Sigmoid colon (tissue), 7 donors: ENCODE measurements at places on chromosomes 12 and 14.
A peak's percentile ranks its signal among the peaks of the same experiment; 100 is the strongest.

- no peak for DNase-seq
These were observed 26.2 kb downstream of the MNAT1 start for GRCh38 chr14:60760644-60761364.

DNA sequence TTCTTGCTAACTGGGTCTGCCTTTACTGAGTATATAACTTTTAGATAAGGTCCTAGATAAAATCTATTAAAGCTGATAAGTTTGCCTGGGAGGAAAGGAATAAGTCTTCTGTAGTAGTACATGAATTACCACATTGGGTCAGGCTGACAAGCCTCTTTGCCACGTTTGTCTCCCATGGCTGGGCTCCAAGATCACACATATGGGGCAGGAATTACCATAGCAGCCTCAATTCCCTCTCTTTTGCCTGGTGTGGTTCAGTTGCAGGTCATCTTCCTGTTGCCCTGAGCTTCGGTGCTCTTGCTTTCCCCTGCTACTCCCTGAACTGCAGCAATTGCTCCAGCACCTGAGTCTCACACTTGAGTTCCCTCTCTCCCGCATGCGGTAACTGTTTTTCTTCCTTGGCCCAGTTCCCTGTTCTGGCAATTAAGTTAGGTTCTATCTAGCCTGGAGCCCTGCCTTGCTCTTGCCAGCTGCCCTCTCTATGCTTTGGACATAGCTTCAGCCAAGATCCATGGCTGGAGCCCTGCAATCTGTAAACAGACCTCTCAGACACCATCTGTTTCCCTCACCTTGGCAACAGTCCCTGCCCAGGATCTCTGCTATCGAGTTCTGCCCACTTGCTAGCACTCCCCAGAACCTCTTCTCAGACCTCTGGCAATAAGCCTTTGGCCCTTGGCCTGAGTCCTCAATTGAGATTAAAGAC lies 5.8 kb upstream of the GLT8D2 start:
- peak; percentile 92 for DNase-seq

DNA sequence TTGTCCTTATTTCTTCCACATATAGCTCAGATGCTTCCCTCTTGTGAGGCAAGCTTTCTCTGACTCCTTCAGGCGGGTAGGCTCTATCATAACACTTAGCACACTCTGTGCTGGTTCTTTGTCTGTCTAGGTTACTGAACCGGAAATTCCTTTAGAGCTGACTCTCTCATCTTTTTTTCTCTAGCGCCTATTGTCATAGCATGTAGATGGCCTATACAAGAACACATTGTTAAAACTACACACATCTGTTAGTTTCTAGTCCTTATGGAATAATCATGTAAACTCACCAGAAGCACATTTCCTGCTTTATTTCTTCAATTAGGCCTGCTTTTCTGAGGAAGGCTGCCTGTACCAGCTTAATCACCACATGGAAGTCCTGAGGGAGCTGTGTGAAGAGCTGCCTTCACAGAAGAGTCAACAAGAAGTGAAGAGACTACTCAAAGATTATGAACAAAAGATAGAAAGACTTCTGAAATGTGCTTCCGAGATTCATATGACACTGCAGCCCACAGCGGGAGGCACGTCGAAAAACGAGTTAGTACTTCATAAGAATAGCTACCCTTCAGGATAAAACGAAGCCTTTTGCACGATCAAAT lies 143.9 kb downstream of the SYNE2 start:
- no peak for DNase-seq

DNA sequence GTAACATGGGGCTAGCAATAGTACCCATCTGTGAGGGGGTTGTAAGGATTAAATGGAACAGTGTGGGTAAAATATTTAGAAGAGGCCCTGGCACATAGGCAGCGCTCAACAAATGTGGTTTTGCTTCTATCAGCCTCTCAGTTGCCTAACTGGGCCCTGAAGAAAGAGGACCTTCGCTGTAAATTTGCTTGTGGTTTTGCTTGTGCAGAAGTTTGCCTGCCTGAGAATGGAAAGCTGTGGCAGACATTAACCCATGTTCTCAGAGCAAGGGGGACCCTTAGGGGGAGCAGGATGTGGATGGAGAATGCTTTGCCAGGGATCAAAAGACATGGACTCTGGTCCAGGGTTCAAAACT lies 160.1 kb downstream of the BRMS1L start:
- no peak for DNase-seq

- no peak for DNase-seq
These were observed 526.1 kb downstream of the CCER1 start for GRCh38 chr12:90428881-90429280.

DNA sequence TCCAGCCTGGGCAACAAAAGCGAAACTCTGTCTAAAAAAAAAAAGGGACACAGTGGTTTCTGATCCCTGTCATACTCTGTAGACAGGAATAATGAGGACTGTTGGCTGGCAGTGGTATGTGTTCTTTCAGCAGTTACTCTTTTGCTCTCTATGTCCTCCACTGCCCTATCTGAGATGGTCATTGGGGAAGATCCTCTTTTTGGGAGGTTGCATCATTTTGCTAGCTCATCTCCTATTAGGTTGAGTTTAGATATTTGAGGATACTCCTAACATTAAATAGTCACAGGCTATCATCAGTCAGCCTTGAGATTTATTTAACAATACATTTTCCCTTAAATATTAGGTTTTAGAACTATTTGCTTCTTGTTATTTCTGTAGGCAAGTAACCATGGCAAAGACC lies 5.9 kb upstream of the CCDC91 start:
- no peak for DNase-seq
